ENCODE measurements at places on chromosomes 7 and 10.

GRCh38 chr7:14821757-14822480 is 80.6 kb downstream of the DGKB start:
- no peak for DNase-seq

GRCh38 chr7:117790731-117791130 is 82.5 kb downstream of the CTTNBP2 start:
- DNase-seq: no peak

- DNase-seq: no peak
Measured at GRCh38 chr10:68239596-68240150, 7.8 kb upstream of the ATOH7 start.

GRCh38 chr10:129685271-129685670 is 218.2 kb downstream of the MGMT start:
- no peak for DNase-seq

DNA sequence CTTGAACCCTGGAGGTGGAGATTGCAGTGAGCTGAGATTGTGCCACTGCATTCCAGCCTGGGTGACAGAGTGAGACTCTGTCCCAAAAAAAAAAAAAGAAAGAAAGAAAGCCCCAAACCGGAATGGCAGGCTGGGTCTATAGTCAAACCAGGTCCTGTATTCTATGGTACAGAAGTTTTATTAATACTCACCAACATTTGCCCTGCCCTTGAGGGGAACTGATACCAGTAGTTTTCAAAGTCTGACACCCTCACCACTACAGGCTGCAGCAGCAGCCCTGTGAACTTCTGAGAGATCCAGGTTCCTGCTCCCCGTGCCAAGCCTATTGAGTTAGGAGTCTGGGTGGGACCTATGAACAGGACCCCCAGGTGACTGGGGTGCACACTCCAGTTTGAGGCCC is 80.6 kb downstream of the RGS10 start:
- no peak for DNase-seq

DNA sequence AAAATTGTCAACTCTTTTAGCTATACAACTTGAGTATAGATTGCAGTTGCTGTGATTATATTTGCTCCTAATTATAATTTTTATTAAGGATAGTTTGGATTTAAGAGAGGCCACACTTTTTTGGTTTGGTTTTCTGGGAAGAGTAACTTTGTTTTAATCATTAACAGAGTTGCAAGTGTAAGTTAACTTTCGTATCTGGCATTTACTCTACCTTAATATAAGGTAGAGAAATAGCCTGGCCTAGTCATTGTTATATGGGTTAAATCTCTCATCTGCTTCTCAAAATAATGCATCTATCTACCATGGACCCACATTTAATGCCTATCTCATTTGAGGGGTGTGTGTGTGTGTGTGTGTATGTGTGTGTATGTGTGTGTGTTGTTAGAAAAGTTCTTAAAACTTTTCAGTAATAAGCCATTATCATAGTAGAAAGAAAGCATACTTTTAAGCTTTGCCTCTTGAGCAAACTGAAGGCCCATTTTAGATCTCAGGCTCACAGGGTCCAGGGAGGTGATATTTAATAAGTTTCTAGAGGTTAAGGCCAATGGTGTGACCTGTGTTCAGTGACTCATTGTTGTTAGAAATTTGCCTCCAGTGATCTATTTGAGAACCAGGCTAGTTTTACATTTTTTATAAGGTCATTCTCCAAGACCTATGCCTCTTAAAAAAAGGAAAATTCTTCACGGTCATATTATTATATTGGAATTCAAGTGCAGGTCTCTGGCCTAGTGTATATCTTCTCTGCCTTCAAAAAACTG is 10.9 kb upstream of the TEX47 start:
- DNase-seq: no peak

DNA sequence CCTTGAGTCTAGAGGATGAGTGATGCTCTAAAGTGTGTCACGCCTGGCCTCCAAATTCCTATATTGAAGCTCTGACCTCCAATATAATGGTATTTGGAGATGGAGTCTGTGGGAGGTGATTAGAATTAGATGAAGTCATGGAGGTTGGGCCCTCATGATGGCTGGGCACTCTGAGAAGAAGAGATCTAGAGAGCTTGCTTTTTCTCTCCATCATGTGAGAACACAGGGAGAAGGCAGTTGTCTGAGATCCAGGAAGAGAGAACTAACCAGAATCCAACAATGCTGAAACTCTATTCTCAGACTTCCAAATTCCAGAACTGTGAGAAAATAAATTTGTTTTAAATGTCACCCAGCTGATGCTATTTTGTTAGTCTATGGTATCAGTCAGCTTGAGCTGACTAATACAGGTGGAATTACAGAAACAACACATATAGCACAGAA is 15.1 kb downstream of the RNF216 start:
- DNase-seq: no peak

DNA sequence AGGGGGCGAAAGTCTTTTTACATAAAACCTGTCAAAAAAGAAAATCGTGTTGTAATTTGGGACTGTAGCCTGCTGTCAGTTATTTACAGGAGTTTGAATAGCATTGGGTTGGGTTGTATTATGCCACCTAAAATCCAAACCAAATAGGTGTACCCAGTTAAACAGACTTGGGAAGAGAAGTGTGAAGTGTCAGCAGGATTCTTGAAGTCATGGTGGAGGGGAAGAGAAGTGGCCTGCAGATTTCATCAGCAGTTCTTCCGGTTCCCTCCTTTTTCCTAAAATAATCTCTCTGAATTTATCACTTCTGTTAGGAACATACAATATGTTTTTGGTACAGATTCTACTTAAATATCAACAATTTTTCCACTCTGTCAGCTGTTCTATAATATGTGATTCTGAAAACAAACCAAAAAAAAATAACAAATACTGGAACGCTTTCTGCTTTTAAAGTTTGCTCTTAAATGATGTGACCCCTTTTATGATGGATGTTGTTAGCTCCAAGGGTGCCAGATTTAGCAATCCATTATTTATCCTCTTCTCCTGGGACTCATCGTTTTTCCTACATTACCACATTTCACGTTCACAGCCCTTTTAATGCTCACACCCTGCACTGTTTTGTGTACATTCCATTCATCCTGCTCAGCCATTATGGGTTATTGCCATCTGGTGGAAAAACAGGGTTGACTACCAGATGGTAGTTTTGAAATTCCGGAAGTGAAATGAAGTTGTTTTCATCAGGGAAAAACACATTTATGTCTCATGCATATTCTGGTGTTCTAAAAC is 18.7 kb upstream of the ARHGAP12 start:
- no peak for DNase-seq

GRCh38 chr10:19778996-19779395 is 37.2 kb upstream of the PLXDC2 start:
- no peak for DNase-seq

- DNase-seq: no peak
Measured at GRCh38 chr10:62307635-62308034, 39.0 kb upstream of the RTKN2 start.

- DNase-seq: no peak
Measured at GRCh38 chr7:85828614-85829013, 641.8 kb upstream of the SEMA3D start.

DNA sequence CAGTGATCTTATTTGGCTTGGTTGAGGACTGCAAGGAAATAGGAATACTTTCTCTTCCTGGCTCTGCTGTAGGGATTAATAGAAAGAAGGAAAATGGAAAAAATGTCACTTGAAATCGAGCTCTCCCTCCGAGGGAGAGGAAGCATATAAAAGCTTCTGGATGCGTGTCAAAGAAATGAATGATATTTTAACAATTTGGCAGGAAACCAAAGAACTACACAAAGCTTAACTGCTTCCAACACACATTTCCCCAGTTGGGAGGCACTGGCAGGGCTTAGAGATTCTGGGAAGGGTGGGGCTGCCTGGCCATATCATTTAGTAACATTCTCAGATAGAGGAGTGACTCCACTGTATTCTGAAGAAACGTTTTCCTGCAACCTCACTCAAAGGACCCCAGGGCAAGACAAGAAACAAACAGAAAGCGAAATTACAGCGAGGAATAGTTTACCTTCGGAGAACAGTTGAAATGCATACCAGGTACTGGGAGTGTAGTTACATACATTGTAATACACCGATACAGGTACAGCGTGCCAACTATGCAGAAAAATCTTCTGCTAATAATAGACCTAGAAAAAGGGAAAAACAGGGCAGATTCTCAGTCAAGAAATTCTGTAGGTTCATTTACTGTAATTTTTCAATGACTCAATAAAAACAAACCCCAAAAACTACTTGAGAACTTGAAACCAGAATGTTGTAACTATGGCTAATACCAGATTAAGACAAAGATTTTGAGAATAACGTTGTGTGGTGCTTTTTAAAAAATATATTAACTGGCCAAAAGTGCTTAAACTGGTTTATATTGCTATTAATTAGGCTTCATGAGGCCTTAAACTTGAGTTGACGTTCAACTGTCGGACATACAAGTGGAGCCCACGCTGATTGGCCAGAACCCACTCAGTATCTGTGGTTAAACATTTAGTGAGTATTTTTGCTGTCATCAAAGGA is 75.7 kb upstream of the ASAH2 start:
- no peak for DNase-seq

- DNase-seq: no peak
Measured at GRCh38 chr10:124249812-124250432, 156.5 kb upstream of the CHST15 start.

GRCh38 chr10:77965294-77965693 is 38.7 kb upstream of the DLG5 start:
- no peak for DNase-seq

- DNase-seq: no peak
Measured at GRCh38 chr10:71981876-71982230, 17.7 kb downstream of the CHST3 start.

- DNase-seq: no peak
Measured at GRCh38 chr10:89814278-89814677, 112.9 kb downstream of the KIF20B start.

GRCh38 chr7:25124465-25125136 is 459 bp downstream of the CYCS start:
- DNase-seq: peak; percentile 34

DNA sequence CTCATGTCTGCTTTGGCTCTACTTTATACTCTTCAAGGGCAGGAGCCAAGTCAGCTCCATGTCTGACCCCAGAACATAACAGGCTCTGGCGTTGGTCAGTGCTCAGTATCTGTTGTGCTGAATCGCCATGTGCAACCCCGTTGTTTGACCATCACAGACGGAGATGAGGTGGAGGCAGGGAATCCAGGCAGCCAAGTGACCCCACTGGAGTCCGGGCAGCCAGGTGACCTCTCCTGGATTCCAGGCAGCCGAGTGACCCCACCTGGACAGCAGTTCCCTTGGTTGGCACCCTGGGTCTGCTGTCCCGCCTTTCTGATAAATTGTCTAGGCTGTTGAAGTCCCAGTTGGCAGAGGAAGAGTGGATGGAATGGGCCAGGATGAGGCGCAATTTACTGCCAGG is 232.2 kb downstream of the TCERG1L start:
- DNase-seq: no peak

DNA sequence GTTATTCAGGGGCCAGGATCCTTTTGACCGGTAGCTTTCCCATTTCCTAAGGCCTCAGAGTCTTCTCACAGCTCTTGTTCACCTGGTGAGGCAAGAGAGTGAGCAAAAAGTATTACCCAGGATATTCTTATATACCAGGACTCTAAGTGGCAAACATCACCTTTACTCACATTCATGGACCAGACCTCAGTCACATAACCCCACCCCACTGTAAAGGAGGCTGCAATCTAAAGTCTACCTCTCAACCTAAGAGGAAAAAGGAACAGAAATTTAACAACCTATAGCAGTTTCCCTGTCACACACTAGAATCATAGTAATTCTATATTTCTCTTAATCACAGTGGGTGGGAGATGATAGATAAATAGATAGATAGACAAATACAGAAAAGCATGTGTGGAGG is 176.0 kb upstream of the PTPRZ1 start:
- DNase-seq: no peak

GRCh38 chr7:116434820-116435341 is 64.7 kb upstream of the CAV2 start:
- no peak for DNase-seq

GRCh38 chr10:95243318-95243617 is 47.5 kb downstream of the PDLIM1 start:
- DNase-seq: no peak

DNA sequence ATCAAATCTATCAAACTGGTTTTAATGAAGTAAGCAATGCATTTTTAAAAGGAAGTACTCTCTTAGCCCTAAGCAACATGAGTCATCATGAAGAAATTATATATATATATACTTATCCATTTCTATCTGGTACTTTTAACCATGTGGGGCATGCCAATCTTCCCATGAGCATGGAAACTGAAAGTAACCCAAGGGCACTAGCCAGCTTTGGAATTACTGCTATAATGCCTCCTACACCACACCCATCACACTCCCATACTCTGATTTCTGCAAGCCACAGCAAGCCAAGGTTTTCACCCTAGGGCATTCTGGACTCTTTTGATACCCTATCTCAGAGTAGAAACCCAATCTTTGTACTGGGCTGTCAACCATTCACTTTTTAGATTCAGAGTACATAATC is 204.6 kb downstream of the IMMP2L start:
- DNase-seq: no peak

GRCh38 chr7:1378610-1379601 is 80.4 kb downstream of the MICALL2 start:
- no peak for DNase-seq

- no peak for DNase-seq
Measured at GRCh38 chr10:125171402-125172306, 11.3 kb upstream of the CTBP2 start.

- DNase-seq: no peak
Measured at GRCh38 chr7:49875336-49875735, 101.9 kb downstream of the VWC2 start.

DNA sequence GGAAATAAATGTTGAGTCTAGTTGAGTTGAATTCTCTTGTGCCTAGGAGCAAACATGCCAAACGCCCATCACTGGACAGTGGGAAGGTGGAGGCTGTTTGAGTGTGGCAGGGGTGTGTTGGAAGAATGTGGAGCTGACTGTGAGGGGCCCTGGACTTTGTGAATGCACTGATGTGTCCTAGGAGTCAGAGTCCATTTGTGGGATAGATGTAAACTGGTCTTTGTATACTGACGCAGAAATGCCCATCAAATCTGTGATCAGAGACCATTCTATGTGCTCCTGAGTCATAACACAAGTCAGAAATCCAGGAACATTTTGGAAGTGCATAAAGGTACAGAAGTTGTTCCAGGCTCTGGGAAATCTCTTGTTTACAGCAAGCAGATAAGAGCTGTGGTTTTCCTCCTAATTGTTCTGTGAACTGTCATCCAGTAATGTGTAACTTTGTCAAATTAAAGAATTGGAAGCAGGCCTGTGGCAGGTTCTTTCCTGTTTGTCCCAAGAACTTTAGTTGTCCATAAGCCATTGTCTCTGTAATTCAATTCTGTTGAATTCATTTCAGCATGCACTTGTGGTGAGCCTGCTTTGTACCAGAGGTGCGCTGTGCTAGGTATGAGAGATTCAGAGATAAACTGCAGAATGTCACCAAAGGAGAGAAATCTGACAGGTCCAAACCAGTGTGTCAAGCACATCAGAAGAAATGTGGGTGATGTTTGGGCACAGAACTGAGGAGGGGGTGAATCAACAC is 7.6 kb downstream of the PRXL2A start:
- DNase-seq: no peak

GRCh38 chr10:930625-931325 is 730 bp downstream of the LARP4B start:
- DNase-seq: peak; percentile 32
